ENCODE measurements at places on chromosomes 6 and 20.

DNA sequence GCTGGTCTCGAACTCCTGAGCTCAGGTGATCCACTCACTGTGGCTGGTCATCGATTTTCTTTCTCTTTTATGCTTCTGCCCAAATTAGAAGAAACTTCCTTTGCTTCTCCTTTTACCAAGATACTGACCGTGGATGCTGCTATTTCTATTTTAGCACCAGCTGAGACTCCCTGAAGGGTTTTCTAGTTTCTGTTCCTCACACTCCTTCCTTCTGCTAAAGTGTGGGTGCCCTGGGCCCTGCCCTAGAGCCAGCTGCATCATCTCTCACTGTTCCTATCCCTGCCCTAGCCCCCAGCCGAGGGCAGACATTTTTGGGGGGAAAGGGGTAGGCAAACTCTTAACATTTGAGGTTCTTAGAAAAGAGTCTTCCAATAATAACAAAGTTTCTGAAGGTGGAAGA, 6.3 kb downstream of the SMOC2 start:
- DNase-seq: no peak

- DNase-seq: no peak
These were observed 68.1 kb upstream of the SNRPB2 start for GRCh38 chr20:16661756-16662155.

DNA sequence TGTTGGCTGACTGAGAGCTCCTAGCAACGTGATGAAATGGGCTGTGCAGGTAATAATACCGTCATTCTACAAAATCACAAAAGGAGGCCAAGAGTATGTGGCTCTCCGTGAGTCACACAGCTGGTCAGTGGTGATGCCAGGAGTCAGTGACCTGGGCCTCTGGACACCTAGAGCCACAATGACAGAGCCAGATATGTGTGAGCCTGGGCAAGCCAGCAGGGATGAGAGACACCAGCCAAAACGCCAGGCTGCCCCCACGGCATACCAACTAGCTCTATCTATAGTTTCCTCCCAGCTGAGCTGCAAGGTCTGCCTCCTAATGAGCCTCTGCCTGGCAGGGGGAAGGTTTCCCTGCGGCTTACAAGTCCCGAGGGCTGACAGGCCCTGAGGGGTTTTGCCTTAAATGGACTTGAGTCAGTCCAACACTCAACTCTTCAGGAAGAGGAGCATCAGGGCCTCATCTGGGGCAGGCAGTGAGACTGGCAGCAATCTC, 70.0 kb downstream of the CPNE5 start:
- no peak for DNase-seq

DNA sequence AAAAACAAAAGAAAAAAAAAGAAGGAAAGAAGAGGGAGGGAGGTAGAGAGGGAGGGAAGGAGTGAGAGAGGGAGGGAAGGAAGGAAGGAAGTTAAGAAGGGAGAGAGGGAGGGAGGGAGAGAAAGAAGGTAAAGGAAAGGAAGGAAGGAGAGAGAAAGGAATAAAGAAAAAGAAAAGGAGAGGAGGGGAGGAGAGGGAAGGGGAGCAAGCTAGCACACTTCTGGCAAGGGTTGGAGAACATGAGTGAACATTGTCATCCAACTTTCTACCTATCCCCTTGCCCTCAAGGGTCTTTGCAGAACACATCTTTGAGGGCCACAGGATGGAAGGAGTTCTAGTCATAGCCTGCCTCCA, 34.1 kb upstream of the IL17A start:
- DNase-seq: no peak

GRCh38 chr6:153411070-153411648, 280.1 kb upstream of the RGS17 start:
- no peak for DNase-seq

GRCh38 chr6:35642471-35643161, 46.1 kb downstream of the FKBP5 start:
- DNase-seq: no peak

DNA sequence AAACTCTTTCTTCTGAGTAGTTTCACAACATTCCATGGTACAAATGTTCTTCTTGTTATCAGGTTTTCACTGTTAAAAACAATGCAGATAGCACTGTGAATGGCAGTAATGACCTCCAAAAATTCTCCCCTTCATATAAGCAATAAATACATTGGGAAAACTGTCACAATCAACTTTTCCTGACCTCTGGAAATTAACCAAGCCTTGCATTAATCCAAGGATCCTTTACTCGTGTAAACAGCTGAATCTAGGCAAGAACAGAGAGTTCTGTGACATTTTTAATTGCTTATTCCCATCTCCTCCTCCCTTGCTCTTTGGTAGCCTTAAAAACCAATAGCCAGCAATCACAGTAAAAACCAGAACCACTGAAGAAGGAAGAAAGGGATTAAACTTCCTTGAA, 37.8 kb downstream of the FOXQ1 start:
- DNase-seq: no peak

GRCh38 chr6:80094017-80094416, 12.5 kb upstream of the BCKDHB start:
- DNase-seq: no peak

- DNase-seq: no peak
These were observed 58.0 kb upstream of the FRMD1 start for GRCh38 chr6:168137024-168137423.

DNA sequence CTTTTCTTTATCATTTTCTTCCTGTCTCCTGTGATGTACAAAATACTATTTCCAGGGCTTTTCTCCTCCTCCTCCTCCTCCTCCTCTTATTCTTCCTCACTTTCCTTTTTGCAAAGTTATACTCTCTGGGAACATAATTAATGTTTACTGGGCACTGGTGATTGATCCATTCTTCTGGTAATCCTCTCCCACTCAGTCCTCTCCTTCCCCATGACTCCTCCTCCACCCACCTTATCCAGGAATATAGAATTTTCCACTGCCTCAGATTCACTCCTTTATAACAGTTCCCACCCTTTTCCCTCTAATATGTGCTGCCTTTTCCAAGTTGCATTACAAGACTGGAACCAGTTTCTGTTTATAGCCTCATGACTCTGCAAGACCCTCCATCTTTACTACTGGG, 62.5 kb upstream of the IYD start:
- no peak for DNase-seq

DNA sequence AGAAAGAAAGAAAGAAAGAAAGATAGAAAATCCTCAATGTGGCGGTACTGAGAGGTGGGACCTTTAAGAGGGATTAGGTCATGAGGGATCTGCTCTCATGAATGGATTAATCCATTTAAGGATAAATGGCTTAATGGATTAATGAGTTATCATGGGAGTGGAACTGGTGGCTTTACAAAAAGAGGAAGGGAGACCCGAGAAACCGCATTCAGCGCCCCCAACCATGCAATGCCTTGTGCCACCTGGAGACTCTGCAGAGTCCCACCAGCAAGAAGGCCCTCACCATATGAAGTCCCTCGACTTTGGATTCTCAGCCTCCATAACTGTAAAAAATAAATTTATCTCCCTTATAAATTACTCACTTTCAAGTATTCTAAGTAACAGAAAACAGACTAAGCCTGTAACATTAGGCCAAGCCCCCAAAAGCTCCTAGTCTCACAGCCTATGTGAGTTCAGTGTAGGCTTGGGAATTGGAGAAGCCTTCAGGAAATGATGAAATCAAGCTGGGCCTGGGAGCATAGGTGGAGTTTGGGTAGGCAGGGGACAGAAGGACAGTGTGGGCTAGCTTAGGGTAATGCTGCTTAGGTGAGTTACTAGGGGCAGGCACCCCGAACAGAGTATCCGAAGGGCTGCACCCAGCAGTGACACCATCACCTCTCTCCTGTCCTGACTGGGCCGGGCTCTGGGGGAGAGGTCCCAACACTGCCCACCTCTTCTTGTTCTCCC, 36.2 kb upstream of the RNF24 start:
- no peak for DNase-seq

GRCh38 chr6:2274981-2275891, 29.8 kb upstream of the GMDS start:
- no peak for DNase-seq

DNA sequence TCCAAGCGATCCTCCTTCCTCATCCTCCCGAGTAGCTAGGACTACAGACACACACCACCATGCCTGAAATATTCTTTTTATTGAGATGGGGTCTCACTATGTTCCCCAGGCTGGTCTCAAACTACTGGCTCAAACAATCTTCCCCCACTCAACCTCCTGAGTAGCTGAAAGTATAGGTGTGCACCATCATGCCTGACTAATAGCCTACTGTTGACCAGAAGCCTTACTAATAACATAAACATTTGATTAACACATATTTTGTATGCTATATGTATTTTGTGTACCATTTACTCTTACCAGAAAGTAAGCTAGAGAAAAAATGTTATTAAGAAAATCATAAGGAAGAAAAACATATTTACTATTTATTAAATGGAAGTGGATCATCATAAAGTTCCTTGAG, 11.9 kb upstream of the WFDC10A start:
- no peak for DNase-seq

GRCh38 chr6:147003186-147003585, 201.0 kb upstream of the STXBP5 start:
- no peak for DNase-seq

GRCh38 chr20:472889-473292, 10.6 kb upstream of the TBC1D20 start:
- no peak for DNase-seq

DNA sequence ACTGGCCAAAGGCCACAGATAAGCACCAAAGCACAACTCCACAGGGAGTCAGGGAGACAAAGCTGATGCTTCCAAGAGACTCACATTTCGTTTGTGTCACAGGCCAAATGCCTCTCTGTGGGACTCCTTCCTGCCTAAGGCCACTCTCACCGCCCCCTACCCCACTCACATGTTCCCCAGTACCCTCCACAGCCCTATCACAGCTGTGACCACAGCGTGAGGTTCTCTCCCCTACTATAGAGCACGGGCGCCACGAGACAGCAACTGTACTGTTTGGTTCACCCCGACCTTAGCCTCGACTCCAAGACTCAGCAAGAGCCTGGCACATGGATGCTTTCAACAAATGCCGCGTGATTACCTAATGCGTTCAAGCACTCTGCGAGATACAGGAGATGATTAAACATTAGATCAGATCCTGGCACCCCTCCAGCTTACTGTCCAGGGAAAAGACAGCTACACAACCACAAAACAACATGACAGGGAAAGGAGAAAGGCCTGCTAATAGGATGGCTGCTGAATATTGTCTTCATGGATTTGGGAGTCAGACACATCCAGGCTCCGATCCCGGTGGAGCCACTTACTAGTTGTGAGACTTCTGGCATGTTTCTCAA, 105.5 kb downstream of the AGPAT4 start:
- DNase-seq: no peak

GRCh38 chr6:110690916-110691315, 124.4 kb downstream of the CDK19 start:
- no peak for DNase-seq

DNA sequence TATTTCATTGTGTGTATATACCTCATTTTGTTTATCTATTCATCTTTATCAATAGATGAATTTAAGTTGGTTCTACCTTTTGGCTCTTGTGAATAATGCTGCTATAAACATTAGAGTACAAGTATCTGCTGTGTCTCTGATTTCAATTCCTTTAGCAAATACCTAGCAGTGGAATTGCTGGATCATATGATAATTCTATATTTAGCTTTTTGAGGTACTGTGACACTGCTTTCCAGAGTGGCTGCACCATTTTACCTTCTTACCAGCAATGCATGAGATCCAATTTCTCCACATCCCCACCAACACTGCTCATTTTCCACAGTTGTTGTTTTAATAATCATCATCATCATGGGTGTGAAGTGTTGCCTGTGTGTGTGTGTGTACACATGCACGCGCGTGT, 182.3 kb downstream of the MBOAT1 start:
- DNase-seq: no peak

- DNase-seq: no peak
These were observed 403.4 kb downstream of the HDGFL1 start for GRCh38 chr6:22972771-22973170.

DNA sequence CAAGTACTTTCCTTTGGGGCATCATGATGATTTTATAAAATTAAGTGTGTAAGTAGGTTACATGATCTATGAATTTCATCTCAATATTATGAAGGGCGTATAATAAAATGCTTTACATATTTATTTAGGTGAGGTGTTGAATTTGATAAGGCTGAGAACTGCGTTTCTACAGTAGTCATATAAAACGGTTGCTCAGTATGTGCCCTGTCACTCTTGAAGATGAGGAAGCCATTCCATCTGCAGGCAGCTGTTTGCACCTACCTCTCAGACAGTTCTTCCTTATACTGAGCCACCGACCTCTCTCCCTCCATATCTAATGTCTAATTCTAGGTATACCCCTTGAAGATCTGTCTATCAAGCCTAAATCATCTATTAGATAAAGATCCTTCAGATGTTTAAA, 16.1 kb downstream of the NCOA7 start:
- no peak for DNase-seq

DNA sequence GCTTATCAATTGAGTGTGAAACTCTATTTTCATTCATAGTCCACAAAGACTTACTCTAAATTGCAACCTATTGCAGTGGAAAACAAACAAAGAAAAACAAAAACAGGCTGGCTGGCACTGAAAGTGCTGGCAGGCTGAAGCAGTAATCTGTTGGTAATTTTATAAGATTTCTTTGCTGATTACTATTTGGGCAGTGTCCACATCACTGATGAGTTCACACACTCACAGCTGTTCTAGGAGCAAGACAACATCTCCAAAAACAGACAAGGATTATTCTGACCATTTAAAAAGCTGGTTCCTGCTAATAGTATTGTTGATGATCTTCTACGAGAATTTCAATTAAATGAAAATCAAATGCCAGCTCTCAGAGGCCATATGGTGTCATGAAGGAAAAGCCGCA, 26.9 kb downstream of the MARCKS start:
- no peak for DNase-seq

DNA sequence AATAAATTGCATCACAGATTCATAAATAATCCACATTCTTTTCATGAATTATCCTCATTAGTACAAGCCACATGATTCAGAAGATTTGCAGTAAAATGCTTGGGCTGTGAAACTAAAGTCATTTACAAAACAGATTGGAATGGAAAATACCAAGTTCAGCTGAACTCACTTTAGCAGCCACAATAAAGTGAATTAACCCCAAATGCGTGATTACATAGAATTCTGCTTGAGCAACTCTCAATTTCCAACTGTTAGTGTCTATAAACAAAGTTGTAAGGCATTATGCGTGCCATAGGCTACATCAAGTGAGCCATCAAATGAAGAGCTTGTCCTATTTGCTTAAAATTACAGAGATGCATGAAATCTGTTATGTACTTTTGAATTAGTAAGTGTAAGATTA, 60.4 kb upstream of the GFRAL start:
- no peak for DNase-seq

- no peak for DNase-seq
These were observed 29.0 kb downstream of the SPTLC3 start for GRCh38 chr20:13037727-13038126.

Data from GM18507 (cell line).